ENCODE measurements at places on chromosomes 7 and 10.

DNA sequence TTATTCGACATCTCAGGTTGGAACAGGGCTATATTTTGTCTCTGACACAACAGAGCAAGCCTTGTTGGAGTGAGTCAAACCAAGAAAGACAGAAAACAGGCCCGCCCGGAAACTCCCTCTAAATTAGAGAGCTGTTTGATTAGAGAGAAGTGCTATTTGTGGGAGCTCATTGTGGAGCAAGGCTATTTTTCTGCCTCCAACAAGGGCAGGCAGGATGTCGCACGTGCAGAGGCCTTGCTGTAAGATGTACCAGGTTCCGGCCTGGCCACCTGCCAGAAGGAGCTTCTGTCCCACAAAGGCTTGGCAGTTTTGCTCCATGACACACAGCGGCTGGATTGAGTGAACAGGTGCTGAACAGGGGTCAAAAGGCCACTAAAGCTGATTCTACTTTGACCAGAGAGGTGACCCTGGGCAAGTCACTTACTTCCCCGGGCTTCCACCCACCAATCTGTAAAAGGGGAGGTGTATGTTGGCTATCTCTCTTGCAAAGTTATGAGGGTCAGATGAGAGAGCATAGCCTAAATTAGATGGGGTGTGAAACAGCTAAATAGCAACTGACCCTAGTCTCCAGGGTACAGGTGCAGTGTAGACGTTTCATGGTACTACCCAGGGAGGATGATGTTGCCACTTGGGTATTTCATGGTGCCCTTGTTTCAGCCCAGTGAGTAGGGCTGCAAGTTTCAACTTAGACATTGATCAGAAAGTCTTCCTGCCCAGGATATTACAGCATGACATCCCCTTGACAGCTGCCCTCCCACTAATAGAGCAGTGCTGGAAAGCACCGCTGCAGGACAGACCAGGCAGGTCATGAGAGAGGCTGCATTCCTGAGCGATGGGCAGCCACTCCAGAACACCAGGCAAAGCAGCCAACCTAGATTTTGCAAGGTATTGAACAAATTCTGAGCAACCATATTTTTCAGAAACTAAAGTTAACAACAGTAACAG, 62.0 kb downstream of the VSTM4 start:
- no peak for DNase-seq

GRCh38 chr10:32332299-32332750, 14.6 kb downstream of the EPC1 start:
- peak; percentile 84 for DNase-seq

GRCh38 chr10:94042834-94043175, 49.1 kb downstream of the PLCE1 start:
- no peak for DNase-seq

DNA sequence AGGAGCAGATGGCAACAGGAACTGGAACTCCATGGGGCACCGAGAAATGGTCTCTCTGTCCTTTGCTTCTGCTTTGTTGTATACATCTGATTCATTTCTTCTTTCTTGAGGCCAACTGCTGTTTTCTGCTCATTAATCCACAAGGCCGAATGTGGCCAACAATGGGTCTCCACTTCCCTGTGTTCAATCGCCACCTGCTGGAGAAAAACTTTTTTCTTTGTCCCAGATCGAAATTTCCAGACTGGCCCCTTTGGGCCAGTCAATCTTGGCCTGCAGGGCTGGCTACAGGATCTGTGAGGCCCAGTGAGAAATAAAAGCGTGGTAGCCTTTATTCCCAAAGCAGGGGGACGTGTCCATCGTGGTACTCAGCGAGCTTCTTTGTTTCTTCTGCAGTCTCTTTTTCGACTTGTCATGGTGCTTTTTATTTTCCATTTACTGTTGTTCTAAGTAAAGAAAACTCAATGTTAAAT, 58.8 kb downstream of the PARP12 start:
- DNase-seq: peak; percentile 13

DNA sequence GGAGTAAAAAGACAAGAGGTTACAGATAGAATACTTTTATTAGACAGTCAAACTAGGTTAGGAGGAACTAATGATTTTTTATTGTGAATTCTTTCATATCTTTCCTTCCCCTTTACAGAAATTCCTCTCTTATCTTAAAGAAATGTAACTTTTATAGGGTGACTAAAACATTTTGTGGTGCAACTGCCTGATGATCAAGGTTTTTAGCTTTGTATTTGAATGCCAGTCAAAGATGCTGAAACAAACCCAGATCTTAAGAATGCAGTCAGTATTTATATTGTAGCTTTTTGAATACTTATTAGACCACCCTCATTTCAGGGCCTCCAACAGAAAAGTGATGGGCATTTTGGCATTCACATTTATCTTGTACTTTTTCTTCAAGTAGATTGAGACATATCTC, 27.4 kb downstream of the TAX1BP1 start:
- DNase-seq: no peak

Data from central memory CD4-positive, alpha-beta T cell (primary cell).